Left lobe of liver (tissue), 2 donors: ENCODE measurements at places on chromosomes 3 and 15.
A peak's percentile ranks its signal among the peaks of the same experiment; 100 is the strongest.

DNA sequence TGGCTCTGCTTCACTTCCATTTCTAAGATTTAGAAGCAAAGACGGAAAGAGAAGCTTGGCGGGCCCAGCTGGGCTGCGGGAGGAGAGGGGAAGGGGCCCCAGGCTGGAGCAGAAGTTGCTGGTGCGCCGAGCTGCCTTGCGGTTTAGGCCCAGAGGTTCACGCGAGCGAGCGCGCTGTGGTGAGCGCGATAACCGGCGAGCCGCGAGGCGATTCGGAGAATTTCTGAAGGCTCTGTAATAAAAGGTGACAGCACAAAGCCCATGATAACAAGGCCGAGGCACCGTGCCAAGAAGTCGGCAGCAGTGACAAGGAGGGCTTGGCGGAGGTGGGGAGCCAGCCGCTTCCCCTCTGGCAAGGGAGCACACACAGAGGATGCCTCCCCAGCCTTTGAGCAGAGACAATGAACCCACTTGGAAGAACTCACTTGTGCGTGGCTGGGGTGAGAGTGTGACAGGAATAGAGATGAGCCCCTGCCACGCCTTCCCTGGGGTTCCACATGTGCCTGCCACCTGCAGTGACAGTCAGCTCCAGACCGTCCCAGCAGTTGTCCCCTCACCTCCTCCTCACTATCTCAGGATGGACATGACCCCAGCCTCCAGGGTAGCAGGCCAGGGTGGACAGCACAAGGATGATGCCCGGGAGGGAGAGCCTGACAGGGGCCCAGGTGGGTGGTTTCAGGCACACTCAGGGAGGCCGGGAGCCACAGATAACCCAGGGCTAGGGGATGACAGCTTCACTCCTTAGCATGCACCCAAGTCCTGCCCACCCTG lies 315.2 kb downstream of the UACA start:
- DNase-seq = no peak

DNA sequence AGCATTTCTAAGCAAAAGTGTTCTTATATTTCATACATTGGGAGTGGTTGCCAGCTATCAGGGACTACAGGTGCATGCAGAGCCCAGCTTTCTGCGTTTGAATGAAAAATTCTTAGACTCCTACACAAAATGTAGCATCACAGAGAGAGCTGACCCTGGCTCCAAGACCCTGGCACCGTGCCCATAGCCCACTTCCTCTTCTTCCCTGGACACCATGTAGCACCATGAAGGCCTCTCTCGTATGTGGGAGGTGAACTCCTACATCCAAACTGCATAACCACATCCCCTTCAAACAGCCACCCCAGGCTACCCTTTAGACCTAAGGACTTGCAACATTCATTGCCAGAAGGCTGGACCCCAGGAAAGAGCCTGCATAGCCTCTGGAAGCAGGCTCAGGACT lies 35.8 kb upstream of the ATOSA start:
- DNase-seq = no peak

DNA sequence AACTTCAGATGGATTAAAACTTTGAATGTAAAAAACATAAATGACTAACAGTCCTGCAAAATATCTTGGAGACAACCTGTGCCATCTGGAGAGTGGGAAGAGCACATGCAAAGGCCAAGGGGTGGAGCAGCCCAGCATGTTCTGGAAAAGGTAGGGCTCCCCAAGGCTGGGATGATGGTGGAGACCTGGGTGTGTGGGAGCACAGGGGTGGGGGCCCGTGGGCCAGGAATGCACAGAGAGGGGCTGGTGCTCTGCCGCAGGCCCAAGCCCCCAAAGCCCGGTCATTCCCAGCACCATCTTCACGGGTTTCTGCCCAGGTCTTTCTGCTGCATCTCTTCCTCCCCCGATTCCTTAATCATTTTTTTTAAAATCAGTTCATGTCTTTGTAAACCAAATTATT lies 9.7 kb upstream of the GATA2 start:
- DNase-seq = no peak

DNA sequence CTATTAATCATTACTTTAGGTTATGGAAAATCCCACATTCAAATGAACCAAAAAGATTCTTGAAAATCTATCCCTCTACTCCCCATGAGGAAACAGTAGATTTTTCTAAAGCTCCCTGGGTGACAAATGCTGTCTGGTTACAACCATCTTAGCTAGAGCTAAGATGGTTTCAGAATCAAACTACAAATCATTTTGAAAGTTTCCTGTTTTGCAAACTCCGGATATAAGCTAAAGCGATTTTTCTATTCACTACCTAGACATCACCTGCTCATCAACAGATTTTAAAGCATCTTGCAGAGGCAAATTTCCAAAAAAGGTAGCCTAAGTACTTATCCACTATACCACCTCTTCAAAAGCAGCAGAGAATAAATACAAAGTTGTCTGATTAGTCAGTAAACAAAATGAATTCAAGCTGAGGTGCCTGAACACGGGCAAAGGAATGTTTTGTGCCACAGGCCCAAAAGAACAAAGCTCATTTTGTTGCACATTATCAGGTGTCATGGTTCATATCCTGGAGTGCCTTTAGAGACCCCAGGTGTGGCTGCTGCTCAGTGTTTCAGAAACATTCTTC lies 204.9 kb downstream of the TNIK start:
- no peak for DNase-seq

DNA sequence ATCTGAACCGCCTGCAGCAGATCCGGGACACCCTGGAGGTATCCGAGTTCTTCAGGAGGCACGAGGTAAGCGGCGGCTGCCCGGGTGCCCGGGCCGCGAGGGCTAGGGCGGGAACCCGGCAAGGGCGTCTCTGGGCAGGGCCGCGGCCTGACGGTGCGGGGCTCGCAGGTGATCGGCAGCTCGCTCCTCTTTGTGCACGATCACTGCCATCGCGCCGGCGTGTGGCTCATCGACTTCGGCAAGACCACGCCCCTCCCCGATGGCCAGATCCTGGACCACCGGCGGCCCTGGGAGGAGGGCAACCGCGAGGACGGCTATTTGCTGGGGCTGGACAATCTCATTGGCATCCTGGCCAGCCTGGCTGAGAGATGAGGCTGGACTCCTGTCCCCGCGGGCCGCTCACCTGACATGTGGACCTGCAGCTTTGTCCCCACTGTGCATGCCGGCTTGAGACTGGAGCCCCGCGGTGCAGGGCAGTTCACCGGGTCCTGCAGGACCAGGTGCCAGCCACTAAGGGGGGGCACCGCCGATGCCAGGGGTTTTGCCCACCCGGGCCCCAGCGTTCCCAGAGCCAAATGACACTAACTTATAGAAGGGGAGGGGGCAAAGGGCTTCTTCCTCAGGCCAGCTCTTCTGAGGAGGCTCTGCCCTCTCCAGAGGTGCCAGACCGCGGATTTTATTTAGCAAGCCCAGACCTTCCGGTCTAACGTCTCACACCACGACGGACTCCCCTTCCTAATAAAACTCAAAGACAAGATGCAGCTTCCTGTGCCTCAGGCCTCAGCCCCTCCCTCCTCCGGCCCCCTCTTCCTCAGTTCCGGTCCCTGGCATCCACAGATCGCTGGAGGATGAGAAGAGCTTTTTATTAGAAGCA lies 9.4 kb downstream of the ITPKA start:
- DNase-seq = no peak

- no peak for DNase-seq
These were observed 222.7 kb upstream of the DNAJC19 start for GRCh38 chr3:181212271-181212670.

DNA sequence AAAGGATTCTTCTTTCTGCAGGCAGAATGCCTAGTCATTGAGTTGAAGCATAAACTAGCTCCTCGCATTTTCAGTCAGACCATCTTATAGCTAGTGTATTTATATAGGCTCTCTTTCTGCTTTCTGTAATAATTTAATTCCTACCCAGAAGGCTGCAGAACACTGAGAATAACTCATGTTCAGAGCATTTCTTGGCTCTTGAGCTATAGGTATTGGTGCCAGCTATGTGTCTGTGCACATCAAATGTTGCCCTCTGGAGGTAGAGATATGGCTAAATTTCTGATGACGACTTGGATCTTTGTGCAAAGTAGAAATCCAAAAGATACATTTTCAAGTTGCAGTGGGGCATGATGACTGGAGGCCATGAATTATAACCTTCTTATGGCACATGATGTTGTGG lies 336.2 kb upstream of the TPM1 start:
- DNase-seq = no peak

DNA sequence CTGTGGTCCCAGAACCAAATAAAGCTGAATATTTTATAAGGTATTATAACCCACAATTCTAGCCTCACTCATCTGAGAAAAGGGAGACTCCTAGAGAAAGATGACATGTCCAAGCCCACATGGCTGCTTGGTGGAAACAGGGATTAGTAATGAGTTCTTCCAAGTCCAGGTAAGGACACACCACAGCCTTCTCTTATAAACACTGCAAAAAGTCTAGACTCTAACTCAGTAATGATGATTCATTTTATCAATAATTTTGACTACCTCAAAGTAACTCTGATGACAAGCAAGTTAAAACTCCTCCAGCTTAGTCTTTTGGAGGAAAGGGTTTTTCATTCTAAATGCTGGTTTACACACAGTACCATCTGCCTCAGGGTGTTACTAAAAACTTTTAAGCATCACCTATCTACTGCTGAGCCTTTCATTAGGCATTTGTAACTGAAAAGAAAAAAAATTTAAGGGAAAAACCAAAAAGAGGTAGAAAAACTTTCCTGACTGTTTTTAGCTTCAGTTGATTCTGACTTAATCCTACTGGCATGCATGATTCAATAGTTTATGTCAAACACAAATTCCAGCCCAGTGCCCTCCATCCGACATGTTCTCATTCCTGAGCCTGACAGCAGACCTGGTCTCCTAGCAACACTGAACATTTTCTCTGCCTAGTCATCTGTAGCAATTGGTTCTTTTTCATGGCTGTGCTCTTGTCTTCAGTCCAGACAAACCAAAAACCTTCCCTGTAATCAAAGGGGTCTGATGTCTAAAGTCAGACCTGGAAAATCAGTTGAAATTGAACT lies 43.9 kb downstream of the P3H2 start:
- DNase-seq = no peak

- no peak for DNase-seq
These were observed 128.4 kb upstream of the ZBED2 start for GRCh38 chr3:111723293-111724215.

- no peak for DNase-seq
These were observed 617.5 kb downstream of the ZPLD1 start for GRCh38 chr3:103052236-103052830.

DNA sequence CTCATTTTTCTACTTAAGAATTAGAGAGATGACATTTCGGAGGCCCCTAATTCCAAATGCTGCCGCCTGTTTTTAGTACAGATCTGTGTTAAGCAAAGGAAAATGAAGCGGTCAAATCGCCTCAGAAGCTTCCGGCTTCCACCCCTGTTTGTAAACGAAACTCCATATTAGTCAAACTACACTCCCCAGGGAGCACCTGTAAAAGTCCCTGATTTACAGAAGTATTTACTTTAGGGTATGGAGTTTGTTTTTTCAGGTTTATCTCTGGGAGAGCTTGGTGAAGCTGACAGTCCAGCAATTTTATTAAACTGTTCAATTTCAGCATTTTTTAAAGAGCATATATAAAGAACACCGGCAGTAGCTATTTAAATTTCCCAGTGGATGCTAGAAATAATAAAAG lies 319.8 kb downstream of the FHIT start:
- DNase-seq = no peak

- no peak for DNase-seq
These were observed 23.9 kb downstream of the ITPR1 start for GRCh38 chr3:4517093-4517492.

DNA sequence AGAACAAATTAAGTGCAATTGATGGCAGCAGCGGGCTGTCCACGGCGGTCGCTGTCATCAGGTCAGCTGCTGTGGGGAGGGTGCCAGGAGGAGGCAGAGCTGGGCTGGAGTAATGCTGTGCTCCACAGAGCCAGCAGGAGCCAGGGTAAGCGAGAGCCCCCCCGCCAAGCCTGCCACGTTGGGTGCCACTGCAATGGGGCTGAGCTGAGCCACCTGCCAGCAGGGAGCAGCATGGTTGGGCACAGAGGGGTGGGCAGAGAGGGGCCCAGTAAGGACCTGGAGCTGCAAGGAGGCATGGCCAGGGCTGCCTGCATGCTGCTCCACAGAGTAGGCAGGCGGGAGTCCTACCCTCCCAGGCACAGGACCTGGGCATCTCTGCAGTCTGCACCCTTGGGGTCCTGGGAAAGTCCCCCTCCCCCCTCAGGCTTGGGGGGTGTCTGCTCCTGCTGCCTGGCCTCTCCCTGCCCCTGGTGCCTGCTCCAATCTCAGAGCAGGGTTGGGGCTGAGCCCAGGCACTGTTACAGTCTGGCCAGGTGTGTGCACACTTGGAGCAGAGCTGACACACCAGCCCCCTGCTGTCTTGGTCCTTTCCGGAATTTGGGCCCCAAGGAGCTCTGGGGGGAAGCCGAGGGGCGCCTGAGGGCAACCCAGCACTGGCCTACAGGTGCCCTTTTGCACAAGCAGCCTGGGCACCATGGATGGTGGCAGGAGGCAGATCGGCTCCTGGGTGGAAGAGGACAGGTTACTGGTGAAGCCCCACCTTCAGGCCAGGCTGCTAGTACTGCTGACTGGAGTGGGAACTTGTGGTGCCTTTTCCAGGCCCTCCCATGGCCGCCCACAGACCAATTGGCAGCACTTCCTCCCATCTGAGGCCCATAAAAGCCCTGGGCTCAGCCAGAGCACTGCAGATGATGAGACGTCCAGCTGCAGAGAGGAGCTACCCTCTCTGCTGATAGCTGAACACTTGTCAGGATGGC lies 8.5 kb upstream of the PIAS1 start:
- no peak for DNase-seq

DNA sequence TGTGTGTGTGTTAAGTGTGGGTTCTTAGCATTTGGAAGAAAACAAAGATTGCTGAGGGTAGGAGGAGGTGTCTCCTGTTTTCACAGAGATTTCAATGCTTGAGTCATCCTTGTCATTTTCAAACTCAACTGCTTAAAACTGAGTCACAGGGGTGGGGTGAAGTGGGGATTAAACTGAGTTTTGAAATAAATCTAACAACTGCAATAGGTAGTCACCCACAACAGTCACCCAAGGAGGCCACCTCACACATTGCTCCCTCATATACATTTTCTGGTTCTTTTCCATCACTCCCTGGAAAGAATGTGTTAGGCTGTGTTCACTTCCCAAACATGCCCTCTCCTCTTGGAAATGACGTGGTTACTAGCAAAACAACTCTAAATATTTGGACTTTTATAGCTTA lies 187.7 kb upstream of the CMC1 start:
- no peak for DNase-seq

GRCh38 chr15:99729920-99730319 lies 3.3 kb downstream of the LYSMD4 start:
- DNase-seq = no peak

DNA sequence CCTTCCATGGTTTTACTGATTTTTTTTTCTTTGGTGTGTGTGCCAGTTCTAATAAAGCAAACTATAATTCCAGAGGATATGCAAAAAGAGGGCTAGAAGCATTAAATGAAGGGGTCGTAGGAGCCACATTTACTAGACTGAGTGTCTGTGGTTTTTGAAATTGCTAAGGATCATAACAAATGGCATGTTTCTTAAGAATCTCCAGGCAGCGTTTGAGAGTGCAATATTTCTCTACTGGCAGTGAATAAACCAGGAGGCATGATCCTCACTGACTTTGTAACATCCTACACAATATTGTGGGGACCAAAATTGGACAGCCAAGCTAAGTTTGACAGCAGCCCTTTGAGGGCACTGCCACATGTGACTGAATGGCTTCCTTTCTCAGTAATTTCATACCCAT lies 115.9 kb upstream of the CCNL1 start:
- DNase-seq = no peak

GRCh38 chr3:133742351-133743091 lies 3.7 kb upstream of the TF start:
- DNase-seq = peak; percentile 84
